AG10803 (cell line): ENCODE measurements at places on chromosomes 7 and 10.

- no peak for DNase-seq
Observed at GRCh38 chr10:117386805-117387204, 11.6 kb upstream of the PDZD8 start.

DNA sequence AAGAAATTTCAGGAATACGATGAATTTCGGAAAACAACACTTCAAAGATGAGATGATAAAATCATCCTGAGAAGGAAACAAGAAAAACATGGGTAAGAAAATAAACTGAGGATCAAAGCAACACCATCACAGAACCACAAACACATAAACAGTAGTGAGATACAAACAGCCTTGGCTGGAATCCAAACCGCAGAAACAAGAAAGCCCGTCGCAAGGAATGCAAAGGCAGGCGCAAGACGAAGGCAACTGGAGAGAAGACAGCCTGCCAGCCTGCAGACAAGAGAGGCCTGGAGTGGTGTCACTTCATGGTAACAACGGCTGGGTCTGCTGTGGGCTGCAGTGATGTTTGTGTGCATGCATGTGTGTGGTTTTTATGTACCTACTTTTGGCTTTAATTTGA, 61.8 kb upstream of the DRGX start:
- peak; percentile 13 for DNase-seq

GRCh38 chr7:170551-171363, 21.6 kb upstream of the FAM20C start:
- no peak for DNase-seq

- DNase-seq, result peak; percentile 30
Observed at GRCh38 chr10:58516119-58516518, 3.4 kb downstream of the BICC1 start.

- DNase-seq, result no peak
Observed at GRCh38 chr10:104333032-104333727, 5.1 kb downstream of the ITPRIP start.

- no peak for DNase-seq
Observed at GRCh38 chr10:80523773-80524172, 13.9 kb upstream of the SH2D4B start.

- no peak for DNase-seq
Observed at GRCh38 chr10:8102708-8103401, 48.4 kb downstream of the GATA3 start.

GRCh38 chr7:17411922-17412321, 113.5 kb downstream of the AHR start:
- DNase-seq, result no peak

- no peak for DNase-seq
Observed at GRCh38 chr7:125661-126060, 66.7 kb upstream of the FAM20C start.

- DNase-seq, result peak; percentile 21
Observed at GRCh38 chr10:107618504-107618994, 454.0 kb upstream of the SORCS1 start.

DNA sequence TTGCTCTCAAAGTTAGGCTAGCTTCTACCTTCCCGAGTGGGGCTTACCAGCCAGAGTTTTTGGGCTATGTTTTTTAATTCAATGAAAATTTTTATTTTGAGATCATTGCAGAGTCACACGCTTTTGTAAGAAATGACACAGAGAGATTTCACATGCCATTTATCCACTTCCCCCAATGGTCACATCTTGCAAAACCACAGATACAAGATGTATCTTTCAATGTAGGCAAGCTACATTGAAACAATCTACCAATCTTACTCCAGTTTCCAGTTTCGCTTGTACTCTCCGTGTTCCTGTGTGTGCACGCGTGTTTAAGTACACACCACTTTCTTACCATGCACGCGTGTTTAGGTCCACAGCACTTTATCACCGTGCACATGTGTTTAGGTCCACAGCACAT, 89.4 kb upstream of the LEP start:
- DNase-seq, result no peak

DNA sequence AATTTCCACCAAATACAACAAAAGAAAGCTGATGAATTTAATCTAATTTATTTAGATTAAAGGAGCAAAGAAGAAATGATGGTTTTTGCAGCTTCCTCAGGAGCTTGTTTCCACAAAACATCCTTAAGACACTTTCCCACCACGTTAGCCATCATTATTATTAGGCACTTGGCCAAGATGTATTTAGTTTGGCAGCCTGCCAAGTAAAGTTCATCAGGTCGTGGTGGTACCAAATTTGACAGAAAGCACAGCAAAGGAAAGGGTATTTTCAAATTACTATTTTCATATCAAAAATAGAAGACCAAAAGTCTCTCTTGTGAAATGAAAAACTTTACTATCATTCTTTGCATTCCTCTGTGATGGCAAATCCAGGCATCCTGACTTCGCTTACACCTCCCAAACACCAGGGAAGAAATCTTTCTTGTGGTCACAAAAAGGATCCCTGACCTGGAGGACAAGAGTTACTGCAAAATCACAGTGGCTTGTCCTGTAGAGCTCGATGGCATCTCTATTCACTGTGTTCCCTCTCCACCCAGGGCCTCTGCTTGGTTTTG, 123.1 kb upstream of the INHBA start:
- DNase-seq, result peak; percentile 45

DNA sequence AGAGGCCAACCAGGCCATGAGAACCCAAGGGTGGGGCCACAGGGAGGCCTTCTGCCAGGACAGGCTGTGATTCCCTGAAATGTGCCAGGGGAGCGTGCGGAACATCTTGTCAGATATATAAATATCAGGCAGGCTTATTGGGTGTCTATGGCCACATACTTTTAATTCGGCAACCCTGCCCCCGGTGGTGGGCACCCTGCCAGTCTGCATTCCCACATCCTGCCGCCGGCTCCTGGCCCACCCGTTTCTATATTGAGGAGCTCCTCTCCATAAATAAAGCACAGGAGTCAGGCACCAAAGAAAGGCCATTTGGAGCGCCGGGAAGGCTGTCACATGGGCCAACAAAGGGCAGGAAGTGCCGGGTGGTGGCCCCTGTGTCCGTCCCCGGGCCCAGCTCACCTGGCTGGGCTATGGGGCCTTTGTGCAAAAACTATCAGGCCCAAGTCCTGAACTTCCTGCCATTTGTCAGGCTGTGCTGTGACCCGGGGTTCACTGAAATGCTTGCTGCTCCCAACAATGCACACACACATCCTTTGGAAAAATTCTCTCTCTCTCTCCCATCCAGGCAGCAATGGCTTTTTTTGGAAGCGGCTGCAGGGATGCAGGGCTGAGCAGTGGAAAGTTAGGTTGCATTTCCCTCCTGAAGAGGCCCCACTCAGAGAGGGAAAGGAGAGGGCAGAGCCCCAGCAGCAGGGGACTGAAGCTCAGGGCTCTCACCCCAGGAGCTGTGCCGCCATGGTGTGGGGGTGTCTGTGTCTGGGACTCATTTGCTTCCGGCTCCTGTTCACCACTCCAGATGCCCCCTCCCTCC, 25.0 kb upstream of the PODXL start:
- DNase-seq, result peak; percentile 22
